Posterior cingulate gyrus (tissue), 11 donors: ENCODE measurements at places on chromosomes 7 and 10.

- DNase-seq, result no peak
Observed at GRCh38 chr7:107684947-107685463, 24.4 kb downstream of the SLC26A4 start.

- DNase-seq, result no peak
Observed at GRCh38 chr7:1496531-1497292, 7.5 kb downstream of the INTS1 start.

- no peak for DNase-seq
Observed at GRCh38 chr7:23467291-23467805, 2.9 kb downstream of the IGF2BP3 start.

DNA sequence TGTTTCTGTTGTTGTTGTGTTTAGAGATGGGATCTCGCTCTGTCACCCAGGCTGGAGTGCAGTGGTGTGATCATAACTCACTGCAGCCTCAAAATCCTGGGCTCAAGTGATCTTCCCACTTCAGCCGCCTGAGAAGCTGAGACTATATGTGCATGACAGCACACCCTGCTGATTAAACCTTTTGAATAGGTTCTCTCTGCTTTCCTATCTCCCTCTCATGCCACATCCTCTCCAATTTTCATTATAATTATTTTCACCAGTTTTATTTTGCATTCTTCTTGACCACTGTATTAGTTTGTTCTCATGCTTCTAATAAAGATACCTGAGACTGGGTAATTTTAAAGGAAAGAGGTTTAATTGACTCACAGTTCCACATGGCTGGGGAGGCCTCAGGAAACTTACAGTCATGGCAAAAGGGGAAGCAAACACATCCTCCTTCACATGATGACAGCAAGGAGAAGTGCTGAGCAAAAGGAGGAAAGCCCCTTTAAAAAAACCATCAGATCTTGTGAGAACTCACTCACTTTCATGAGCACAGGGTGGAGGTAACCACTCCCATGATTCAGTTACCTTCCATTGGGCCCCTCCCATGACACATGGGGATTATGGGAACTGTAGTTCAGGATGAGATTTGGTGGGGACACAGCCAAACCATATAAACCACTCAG is 12.9 kb downstream of the AGK start:
- no peak for DNase-seq

DNA sequence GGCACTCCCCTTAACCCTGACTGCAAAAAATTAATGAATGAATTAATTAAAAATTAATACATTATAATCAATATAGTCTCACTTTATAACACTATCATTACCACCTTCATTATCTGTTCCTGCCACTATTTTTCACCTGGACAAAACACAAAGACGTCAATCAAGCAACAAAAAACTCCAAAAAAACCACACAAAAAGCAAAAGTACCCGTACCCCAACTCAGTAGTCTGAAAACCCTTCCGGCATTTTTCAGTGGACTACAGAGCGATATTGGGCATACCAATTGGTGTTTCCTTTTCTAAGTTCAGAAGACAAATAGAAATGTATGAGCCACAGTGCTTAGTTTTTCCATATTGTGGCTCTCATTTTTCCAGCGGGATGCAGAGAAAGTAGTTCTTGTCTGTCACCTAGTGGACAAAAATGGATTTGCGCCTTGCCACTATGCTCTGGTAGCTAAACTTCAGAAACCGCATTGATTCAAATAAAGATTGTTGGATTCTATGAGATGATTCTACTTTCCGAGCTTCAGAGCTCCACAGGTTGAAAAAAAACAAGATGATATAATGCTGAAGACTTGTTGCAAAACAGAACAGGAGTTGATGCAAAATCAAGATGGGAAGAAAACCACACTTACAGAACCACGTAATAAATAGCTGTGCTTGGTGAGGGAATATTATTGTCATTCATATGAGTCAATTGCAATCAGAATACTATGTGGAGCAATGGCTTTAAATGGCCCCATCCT is 50.6 kb upstream of the ITGB1 start:
- peak; percentile 54 for DNase-seq

GRCh38 chr10:4721999-4722753 is 103.8 kb upstream of the AKR1E2 start:
- no peak for DNase-seq

DNA sequence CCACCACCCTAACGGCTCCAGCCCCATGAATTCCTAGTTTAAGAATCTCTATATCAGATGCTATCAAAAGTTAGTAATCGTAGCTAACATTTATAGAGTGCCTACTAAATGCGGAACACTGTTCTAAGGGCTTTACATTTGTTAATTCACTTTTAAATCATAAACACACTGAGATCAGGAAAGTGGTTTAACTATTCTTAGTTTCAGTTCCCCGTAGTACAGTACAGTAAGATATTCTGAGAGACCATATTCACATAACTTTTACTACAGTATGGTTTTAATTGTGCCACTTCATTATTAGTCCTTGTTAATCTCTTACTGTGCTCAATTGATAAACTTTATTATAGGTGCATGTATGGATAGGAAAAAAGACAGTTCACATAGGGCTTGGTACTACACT is 22.5 kb downstream of the SYPL1 start:
- DNase-seq, result no peak

DNA sequence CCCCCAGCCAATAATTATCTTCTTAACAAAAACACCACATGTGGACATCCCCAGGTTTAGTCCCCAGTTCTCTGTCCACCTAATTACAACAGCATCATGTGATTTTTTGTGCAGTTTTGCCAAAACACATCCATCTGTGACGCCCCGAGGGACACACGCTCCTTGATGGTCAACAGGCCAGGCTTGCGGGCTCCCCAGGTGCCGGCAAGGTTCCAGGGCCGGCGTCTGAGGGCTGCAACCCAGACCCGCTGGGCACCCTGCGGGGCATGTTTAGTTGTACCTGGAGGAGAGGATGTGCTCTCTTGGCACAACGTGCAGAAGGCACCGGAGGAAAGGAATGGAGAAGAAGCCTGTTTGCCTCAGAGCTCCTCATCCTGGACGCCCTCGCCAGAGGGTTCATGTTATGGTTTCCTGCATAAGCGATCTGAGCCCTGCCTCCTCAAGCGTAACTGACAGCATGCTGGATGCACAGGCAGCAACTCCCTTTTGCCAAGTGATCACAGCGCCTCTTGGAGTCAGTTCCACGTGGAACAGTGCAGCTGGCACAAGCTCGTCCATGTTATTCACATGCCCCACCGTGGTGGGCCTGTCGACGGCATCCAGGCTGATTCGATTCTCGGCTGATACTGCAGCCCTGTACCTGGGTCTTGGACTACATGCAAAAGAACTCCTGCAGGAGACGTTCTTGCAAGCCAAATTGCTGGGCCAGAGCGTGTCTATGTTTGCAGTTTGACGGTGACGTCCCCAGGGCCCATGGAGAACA is 41.6 kb downstream of the JAKMIP3 start:
- DNase-seq, result peak; percentile 46

DNA sequence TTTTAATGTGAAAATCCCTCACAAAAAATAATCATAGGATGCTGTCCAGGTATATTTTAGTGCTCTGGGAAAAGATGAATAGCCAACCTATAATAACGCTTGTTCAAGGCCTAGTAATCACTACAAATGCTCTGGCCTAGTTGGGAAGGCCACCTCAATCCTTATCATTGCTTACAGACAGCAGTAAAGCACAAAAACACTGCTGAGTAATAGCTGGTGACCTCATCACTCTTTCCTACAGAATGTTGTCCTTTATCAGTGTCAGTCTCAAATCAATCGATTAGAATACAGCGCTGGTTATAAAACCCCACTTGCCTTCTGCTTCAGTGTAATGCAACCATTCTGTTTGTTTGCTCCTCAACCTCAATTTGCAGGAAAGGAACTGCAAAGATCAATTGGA is 72.6 kb upstream of the STEAP1 start:
- no peak for DNase-seq

- DNase-seq, result peak; percentile 74
Observed at GRCh38 chr10:103585011-103585405, 91.5 kb downstream of the NEURL1 start.

DNA sequence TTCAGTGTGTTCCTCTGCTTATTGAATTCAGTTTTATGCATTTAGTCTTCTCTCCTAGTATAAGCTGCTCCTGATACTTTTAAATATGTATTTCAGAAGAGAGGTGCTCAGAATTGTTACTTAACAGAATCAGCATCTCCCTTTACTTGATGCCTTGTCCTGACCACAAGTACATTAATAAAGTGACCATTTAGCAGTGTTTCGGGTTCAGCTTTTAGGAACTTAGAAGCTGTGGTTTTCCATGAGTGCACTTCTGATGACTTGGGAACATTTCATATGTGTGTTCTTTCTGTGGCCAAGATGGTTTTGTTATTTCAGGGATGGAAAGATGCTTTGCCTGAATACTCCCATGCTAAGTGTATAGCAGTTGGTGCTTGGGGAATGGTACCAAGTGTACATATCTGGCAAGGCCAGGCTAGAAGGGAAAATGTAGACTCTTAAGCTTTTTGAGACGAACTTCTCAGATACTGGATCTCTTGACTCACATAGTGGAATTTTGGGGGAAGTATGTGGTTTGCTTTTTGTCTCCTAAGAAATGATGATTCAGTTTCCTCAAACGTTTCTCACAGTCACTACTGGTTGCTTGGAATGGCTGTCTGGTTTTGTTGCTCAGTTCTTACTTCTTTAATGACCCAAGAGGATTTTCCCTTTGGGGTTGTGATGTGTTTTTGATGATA is 17.2 kb downstream of the SGPL1 start:
- no peak for DNase-seq

GRCh38 chr7:21412957-21413356 is 14.9 kb upstream of the SP4 start:
- DNase-seq, result no peak

DNA sequence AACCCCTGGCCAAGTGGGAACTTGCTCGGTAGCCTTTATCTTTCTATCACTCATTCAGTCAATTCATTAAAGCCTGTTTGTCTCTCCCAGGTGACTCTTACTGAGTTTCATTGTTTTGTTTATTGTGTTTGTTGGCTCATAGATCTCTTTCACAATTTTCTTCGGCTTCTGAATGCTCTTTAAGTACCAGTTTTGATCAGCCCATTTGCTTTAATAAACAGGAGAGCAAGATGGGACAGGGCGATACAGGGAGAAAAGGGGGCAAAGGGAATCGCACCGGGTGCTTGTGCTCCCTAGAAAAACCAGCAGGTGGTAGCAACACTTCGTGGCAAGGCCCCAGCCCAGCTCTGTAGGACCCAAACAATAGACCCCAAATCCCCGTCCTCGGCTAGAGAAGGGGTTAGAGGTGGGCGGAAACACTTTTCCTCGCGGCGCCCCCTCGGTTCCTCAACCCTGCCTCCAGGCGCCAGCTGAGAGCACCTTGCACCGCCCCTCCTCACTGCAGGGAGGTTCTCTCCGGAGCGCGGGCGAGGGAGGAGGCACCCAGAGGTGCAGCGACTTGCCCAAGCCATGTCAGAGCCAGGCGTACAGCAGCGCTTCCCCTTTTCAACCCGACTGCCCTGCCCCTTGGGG is 1.0 kb upstream of the EPHB6 start:
- DNase-seq, result no peak

GRCh38 chr10:21158301-21158700 is 261.2 kb upstream of the NEBL start:
- no peak for DNase-seq

GRCh38 chr10:62010366-62010765 is 108.9 kb downstream of the ARID5B start:
- DNase-seq, result no peak
